NCI-H1092 treated with DMSO at 0.1 percent for 48 hours (cell line): ENCODE measurements at places on chromosomes 5 and 9.

DNA sequence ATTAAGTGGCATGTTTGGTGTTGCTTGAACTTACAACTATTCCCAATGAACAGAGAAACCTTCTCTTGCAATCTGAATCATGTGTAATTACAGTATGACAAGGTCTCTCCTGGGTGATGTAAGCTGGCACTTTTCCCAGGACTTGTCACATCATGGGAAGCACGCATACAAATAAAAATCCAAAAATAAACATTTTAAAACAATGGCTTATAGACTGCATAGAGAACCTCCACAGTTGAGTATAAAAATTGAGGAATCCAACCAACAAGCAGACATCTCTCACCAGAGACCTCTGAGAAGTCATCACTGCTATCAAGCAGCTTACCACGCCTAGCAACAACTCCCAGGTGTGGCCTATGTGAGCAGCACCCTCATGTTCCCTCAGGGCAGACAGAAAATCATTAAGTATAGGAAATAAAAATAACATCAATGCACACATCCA lies 3.9 kb downstream of the MLLT3 start:
- no peak for DNase-seq

- no peak for DNase-seq
These were observed 226.6 kb downstream of the SNX18 start for GRCh38 chr5:54743997-54744788.

- no peak for DNase-seq
These were observed 233.2 kb upstream of the PRDM9 start for GRCh38 chr5:23274171-23274570.

DNA sequence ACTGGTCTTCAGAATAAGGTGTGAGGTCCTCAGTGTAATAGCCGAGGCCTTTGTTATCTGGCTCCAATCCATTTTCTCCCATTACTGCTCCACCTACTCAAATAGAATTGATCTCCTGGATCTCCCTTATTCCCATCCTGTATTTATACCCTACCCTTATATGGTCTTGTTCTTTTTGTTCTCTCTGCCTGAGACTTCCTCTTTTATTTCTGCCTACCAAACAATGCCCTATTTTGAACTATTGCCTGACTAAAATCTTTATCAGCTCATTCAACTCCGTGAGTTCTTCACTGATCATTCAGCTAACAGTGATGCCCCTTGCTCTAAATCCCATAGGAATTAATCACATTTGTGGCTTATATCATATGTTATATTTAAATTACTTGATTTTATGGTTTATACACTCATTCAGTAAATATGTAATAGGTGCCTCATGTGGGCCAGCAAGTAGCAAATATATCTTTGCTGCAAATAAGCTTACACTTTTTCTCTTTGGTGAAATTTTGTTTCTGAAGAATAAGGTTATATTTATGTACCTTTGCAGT lies 417.5 kb upstream of the MEF2C start:
- no peak for DNase-seq

DNA sequence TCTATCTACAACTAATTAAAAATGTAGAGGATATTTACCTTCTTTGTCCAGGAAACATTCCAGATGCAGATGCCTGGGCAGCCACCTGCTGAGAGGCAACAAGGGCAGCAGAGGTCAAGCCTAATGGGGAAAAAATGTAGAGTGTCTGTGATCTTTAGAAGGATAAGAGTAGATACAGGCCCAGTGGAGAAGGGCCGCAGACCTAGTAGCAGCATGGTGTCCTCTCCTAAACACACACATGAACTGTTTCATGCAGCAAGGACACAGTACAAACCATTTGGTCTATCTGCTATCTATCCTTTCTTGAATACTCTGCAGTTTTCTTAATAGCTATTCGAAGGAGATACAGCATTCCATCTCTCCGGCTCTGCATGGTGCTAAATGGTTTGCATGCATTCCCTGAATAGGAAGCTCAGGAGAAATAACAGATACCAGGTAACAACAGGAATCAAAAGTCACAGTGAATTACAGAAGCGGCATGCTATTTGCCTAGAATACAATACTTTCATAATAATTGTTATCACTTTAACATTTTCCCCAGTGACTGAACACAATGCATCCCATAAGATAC lies 107.3 kb downstream of the ZNF608 start:
- DNase-seq: no peak
